ENCODE measurements at places on chromosomes 6 and 20. TPM values are rescaled to one million over a fixed set of nuclear protein-coding genes. Genes with fewer than 3 reads are reported as not detected.

POU5F1 gene
- total RNA-seq: not detected

ACSS2 gene
- total RNA-seq: 23.8 TPM

IFT52 gene
- 12.9 TPM for total RNA-seq

PTK7 gene
- 38.2 TPM for total RNA-seq

RUNX2 gene
- 2.6 TPM for total RNA-seq

HLA-F gene
- total RNA-seq: 0.90 TPM

DDO gene
- total RNA-seq: 0.67 TPM

ARMH2 gene
- not detected for total RNA-seq

DZANK1 gene
- total RNA-seq: 1.3 TPM

CPXM1 gene
- not detected for total RNA-seq

MMS22L gene
- total RNA-seq: 25.0 TPM

APMAP gene
- total RNA-seq: 173 TPM

CLPSL2 gene
- not detected for total RNA-seq
